ENCODE measurements at places on chromosomes 11 and 22.

DNA sequence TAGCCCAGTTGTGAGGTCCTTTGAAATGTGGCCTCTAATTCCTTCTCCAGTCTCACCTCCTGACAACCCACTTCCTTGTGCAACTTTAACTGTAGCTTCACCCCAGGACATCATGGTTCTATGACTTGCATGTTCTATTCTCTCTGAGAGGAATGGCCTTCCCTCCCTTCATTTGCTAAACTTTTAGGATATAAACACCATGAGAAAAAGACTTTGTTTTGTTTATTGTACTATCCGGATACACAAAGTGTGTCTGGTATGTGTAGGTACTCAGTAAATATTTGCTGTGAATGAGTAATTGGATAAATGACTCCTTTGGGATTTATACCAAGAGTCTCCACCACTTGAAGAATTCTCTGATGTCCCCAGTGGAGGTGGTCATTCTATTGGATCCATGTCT is 547.6 kb downstream of the INSC start:
- DNase-seq, result no peak

GRCh38 chr22:48233586-48233985 is 1471.1 kb downstream of the TBC1D22A start:
- no peak for DNase-seq

- DNase-seq, result no peak
Measured at GRCh38 chr22:23696326-23696851, 5.6 kb downstream of the RGL4 start.

DNA sequence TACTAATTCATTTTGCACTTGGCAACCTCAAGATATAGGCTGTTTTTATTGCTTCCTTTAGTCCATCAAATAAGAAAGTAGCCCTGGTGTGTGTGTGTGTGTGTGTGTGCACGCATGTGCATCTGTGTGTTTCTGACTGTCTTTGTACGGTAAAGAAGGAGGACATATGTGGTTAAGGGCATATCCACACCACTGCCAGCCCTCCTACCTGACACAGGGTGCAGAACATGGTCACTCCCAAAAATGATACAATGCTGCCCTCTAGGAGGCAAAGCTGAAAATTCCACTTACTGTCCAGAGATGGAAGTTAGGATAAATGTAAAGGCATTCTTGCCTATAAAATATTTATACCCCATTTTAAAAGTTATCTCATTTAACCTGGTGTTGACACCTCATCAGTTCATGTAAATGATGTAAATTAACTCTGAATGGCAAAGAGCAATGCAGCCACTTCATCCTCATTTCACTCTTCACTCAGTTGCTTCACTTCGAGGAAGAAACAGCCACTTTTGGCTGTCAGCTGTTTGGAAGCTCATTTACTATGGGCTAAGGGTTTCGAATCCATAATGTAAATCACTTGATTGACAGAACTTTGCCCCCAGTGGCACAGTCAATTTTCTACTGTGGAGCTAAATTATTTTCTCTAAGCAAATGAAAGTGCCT is 83.1 kb upstream of the MTNR1B start:
- DNase-seq, result peak; percentile 37

Measured in endothelial cell of umbilical vein (primary cell).